ENCODE measurements at places on chromosomes 7 and 10.
A peak's percentile ranks its signal among the peaks of the same experiment; 100 is the strongest.

DNA sequence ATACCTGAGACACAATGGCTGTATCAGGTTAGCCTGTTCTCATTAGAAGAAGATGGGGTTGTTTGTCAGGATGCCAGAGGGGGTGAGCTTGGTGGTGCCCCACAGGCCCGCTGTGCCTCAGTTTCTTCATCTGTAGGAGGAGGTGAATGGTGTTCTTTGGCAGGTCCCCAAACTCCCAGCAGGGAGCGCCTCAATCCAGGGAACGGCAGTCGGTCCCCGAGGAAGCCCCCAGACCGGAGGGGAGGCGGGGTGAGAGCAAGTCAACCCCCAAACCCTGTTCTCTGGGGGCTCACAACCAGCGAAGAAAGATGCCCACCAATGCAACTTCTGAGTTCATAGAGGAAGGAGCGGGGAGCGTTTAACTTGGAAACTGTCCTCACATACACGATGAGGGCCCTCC lies 16.0 kb downstream of the C10orf105 start:
- DNase-seq = no peak

DNA sequence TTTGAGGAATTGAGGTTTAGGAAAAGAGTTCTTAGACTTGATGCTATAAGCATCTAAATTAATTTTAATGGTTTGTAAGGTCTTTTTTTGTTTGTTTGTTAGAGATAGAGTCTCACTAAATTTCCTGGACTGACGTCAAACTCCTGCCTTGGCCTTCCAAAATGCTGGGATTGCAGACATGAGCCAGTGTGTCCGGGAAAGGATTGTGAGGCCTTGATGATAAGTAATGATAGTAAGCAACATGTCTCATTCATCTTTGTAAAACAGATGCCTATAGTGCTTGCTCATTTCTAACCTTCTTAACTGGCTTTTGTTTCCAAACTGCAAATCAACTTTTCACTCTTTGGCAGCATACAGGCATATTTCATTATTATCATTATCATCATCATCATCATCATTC lies 176.0 kb upstream of the KCND2 start:
- no peak for DNase-seq

DNA sequence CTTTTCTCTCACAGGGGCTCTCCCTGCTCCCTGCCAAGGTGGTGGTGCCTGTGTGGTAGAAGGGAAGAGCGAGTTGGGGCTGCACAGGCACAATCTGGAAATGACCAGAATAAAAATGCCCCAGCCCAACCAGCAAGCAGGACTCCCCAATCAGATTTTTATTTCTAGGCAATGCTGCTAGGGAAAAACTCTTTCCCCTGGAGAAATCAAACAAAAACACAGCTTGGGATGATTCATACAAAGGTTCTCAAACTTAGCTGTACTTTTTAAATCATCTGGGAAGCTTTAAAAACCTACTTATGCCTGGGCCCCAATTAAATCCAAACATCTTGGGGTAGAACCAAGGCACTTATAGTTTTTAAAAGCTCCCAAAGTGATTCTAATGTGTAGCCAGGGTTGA lies 243.2 kb downstream of the HTR7 start:
- no peak for DNase-seq

- DNase-seq = no peak
Observed at GRCh38 chr7:137696376-137696775, 150.4 kb downstream of the DGKI start.

DNA sequence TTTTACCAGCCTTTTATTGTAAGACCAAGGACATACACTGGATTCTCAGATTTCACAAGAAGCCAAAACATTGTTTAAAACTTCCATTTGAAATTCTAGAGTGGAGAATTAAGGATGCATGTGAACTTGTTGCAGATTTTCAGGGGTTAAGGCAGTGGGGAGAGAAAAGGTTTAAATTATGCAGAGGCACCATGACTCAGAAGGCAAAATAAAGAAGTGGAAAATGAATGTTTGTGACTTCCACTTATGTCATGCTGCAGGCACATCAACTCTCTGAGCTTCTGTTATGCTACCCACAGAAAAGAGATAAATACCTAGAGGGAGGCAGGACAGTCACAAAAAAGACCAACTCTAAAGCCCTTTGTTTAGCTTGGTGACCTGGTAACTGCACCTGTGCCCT lies 84.4 kb upstream of the BET1 start:
- no peak for DNase-seq

GRCh38 chr7:84091318-84091717 lies 103.3 kb downstream of the SEMA3A start:
- DNase-seq = no peak

- DNase-seq = no peak
Observed at GRCh38 chr10:114393482-114393881, 10.8 kb downstream of the AFAP1L2 start.

DNA sequence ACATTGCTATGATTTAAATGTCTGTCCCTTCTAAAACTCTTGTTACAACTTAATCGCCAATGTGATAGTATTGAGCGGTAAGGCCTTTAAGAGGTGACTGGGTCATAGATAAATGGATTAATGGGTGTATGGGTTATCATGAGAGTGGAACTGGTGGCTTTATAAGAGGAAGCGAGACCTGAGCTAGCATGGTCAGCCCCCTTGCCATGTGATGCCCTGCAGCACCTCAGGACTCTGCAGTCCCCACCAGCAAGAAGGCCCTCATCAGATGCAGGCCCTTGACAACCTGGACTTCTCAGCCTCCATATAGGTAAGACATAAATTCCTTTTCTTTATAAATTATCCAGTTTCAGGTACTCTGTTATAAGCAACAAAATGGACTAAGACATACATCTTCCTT lies 15.6 kb downstream of the PARP12 start:
- no peak for DNase-seq

DNA sequence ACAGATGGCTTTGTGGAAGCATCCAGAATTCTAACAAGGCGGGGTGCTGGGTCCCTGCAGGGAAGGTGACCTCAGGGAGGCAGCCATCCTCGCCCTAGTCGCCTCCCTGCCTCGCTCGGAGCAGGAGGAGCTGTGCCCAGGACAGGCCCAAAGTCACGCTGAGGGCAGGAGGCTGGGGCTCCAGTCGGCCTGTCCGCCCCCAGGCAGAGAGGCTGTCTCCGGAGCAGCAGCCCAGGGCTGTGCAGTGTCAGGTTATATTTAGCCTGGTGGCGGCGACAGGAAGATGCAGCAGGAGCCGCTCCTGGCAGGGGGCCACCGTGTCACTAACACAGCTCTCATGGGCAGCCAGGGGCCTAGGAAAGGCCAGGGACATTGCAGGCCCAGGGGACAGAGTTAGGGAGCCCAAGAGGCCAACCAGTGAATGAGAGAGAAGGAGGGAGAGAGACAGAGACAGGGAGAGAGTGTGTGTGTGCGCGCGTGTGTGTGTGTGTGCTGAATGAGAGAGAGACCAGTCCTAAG lies 13.5 kb downstream of the KCNH2 start:
- peak; percentile 73 for DNase-seq

Data from hematopoietic multipotent progenitor cell treated with erythropoietin and hydrocortisone succinate and interleukin-3 and kit ligand, for 8 days (in vitro differentiated cells).